Thymus (tissue), 14 donors: ENCODE measurements at places on chromosomes 1 and 21. TPM values are rescaled to one million over a fixed set of nuclear protein-coding genes. Genes with fewer than 3 reads are reported as not detected.
A peak's percentile ranks its signal among the peaks of the same experiment; 100 is the strongest.

DNA sequence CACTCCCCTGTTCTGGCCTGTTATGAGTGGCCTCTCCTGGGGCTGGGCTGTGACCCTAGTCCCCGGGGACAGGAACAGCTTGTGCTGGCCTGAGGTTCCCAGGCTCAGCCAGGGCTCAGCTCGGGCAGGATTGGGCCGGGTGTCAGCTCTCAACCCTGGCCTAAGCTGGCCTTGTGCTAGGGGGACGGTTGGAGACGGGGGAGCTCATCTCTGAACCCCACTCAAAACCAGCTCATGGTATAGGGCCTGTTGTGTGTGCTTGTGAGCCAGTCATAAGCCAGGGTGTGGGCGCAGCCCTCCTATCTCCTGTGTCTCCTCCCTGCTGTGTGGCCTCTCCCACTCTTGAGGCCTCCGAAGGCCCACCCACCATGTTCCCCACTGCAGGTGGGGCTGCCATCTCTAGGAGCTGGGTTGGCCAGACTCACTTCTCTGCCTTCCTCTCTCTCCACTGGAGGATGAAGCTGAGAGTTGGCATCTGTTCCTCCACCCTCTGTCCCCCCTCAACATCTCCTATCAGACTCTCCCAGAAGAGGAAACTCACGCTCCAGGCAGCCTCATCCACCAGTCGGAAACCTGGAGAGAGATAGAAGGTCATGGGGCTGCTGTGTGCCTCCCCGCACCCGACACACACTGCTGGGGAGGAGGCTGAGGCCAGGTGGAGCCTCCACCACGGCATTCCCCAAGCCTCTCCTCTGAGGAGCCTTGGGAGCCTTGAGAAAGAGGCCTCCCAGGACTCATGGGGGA, 1.4 kb downstream of the PEAR1 start:
- peaks cover 20% of the 10 kb centered on the region for H3K4me1 ChIP-seq
- no peak overlapping the region for H3K27ac ChIP-seq
- H3K4me3 ChIP-seq = no peak overlapping the region
- H3K27me3 ChIP-seq = peaks cover 92% of the 10 kb centered on the region

- no peak for DNase-seq
- no peak overlapping the region for H3K4me3 ChIP-seq
- H3K4me1 ChIP-seq = peaks cover 40% of the 10 kb centered on the region
- no peaks in the 10 kb centered on the region for H3K36me3 ChIP-seq
- H3K27ac ChIP-seq = no peak overlapping the region
Observed at GRCh38 chr1:53559854-53560580, 100.8 kb downstream of the DMRTB1 start.

GRCh38 chr1:238399558-238399957, 508.8 kb upstream of the ZP4 start:
- H3K36me3 ChIP-seq = no peaks in the 10 kb centered on the region
- no peak for DNase-seq
- no peaks in the 10 kb centered on the region for H3K27me3 ChIP-seq
- no peak overlapping the region for H3K4me3 ChIP-seq

DNA sequence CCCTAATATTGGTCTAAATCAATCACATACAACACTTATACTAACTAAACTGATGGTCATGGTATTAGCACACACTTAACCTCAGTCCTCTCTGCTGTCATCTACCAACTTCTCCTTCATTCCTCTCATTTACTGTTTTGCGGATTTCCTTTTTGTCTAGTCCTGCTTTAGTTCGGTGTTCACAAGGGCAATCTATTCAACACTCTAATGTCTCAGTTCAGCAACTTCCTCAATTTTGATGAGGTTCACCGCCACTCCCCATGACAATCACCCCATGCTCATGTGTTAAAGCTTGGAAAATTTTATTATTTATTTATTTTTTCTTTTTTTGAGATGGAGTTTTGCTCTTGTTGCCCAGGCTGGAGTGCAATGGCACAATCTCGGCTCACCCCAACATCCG, 301.1 kb downstream of the PTPRC start:
- DNase-seq = no peak
- no peaks in the 10 kb centered on the region for H3K36me3 ChIP-seq
- H3K4me1 ChIP-seq = peaks cover 7% of the 10 kb centered on the region
- no peak overlapping the region for H3K27ac ChIP-seq

GJA8 gene
- not detected for total RNA-seq

- H3K27ac ChIP-seq = no peak overlapping the region
- H3K4me1 ChIP-seq = no peaks in the 10 kb centered on the region
- H3K4me3 ChIP-seq = no peak overlapping the region
- no peak for DNase-seq
- H3K27me3 ChIP-seq = no peaks in the 10 kb centered on the region
Observed at GRCh38 chr1:210917560-210918169, 216.3 kb downstream of the KCNH1 start.

MARK1 gene
- 1.9 TPM for total RNA-seq

DNA sequence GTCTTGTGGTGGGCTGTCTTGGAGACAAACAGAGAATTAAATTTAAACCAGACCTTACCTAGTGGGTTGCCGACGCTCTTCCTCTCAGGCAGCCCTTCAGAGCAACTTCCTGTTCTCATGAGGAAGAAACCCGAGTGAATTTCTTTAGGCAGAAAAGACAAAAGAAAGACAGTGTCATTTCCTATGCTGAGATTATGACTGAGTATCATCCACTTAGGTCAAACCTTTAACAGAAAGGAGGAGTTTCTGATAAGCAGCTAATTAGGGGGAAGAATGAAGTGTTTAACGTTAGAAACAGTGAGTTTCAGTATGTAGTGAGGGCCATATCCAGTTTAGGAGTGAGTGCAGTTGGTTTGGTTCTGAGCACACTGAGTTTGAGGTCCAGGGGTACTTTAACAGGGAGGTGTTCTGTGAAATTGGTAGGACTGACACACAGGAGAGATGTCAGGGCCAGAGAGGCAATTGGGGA, 38.7 kb downstream of the FASLG start:
- H3K4me1 ChIP-seq = peaks cover 23% of the 10 kb centered on the region
- H3K36me3 ChIP-seq = no peaks in the 10 kb centered on the region
- H3K27ac ChIP-seq = no peak overlapping the region
- no peak for DNase-seq

DDR2 gene
- total RNA-seq = 2.4 TPM

- DNase-seq = no peak
- no peaks in the 10 kb centered on the region for H3K36me3 ChIP-seq
- no peaks in the 10 kb centered on the region for H3K27me3 ChIP-seq
- H3K4me3 ChIP-seq = no peak overlapping the region
Observed at GRCh38 chr1:157399984-157400382, 152.3 kb downstream of the FCRL5 start.

DNA sequence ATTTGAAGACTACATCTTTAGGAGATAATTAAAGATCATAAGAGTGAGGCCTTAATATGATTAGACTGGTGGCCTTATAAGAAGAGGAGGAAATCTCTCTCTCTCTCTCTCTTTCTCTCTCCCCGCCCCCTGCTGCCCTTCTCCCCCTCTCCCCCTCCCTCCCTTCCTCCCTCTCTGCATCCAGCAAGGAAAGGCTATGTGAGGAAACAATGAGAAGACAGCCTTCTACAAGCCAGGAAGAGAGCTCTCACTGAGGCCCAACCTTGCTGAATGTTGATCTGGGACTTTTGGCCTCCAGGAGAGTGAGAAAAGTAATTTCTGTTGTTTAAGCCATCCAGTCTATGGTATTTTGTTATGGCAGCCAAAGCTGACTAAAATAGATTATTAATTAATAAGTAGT, 21.6 kb downstream of the FOXD3 start:
- no peaks in the 10 kb centered on the region for H3K4me1 ChIP-seq
- DNase-seq = no peak
- no peaks in the 10 kb centered on the region for H3K27me3 ChIP-seq
- no peak overlapping the region for H3K27ac ChIP-seq
- H3K36me3 ChIP-seq = no peaks in the 10 kb centered on the region
- H3K4me3 ChIP-seq = no peak overlapping the region

DNA sequence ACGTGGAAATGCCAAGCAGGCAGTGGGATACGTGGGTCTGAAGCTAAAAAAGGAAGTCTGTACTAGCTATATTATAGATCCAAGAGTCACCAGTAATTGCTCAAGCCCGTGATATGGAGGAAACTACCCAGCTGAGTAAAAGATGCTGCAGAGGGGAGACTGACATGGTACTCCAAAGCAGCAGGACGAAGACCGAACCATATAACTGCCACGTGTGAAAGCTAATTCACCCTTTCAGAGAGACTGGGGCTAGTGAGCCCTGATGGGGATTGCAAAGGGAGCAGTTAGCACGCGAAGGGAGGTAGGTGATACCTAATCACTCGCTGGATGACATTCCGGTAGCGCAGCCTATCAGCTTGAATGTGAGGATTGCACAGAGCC, 316 bp downstream of the AP4B1 start:
- no peaks in the 10 kb centered on the region for H3K27me3 ChIP-seq
- no peak for DNase-seq
- H3K36me3 ChIP-seq = peaks cover 42% of the 10 kb centered on the region
- peaks cover 18% of the 10 kb centered on the region for H3K4me1 ChIP-seq
- peak overlapping the region; percentile 83 for H3K4me3 ChIP-seq

GRCh38 chr21:21907271-21907670, 909.1 kb downstream of the NCAM2 start:
- no peak for DNase-seq
- H3K4me3 ChIP-seq = no peak overlapping the region
- no peak overlapping the region for H3K27ac ChIP-seq

DNA sequence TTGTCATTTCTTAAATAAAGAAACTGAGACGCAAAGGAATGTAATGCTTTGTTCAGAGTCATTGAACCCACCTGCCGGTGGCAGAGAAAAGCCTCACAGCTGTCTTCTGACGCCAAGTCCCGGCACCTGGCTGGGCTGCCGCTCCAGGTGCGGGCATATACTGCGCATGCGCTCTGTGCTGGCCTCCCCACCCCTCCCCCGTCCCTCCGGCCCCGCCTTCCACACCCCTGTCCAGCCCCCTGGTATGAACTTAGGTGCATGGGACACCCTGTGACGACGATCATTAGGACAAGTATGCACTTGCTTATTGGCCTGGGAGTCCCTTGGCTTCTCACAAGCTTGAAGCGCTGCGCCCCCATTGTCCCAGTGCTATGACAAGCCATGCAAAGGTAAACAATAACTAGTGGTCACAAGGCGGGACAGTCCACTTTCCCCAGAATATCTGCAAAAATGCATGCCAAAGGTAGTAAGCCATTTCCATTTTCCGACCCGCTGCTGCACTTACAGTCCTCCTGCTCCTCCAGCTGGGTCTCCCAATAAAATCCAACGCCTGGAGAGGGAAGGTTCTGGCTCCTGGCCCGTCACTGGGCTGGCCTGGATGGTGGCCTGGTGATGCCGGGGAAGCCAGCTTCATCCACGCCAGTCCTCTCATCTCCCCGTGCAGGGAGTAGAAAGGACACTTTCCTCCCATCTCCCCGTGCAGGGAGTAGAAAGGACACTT, 100.4 kb downstream of the PSMG1 start:
- no peak overlapping the region for H3K4me3 ChIP-seq
- DNase-seq = peak; percentile 7
- peak overlapping the region; percentile 79 for H3K27ac ChIP-seq
- no peaks in the 10 kb centered on the region for H3K27me3 ChIP-seq
- H3K4me1 ChIP-seq = no peaks in the 10 kb centered on the region

SWT1 gene
- total RNA-seq = 8.3 TPM

EXO1 gene
- total RNA-seq = 19.6 TPM

- no peaks in the 10 kb centered on the region for H3K4me1 ChIP-seq
- H3K36me3 ChIP-seq = no peaks in the 10 kb centered on the region
- H3K27me3 ChIP-seq = no peaks in the 10 kb centered on the region
- no peak for DNase-seq
- no peak overlapping the region for H3K4me3 ChIP-seq
Observed at GRCh38 chr1:3978196-3978989, 78.3 kb upstream of the C1orf174 start.

GRCh38 chr1:236345728-236346127, 48.4 kb upstream of the EDARADD start:
- no peaks in the 10 kb centered on the region for H3K36me3 ChIP-seq
- H3K4me1 ChIP-seq = no peaks in the 10 kb centered on the region
- H3K27ac ChIP-seq = no peak overlapping the region
- DNase-seq = no peak

TCP10L gene
- 1.0 TPM for total RNA-seq

AGT gene
- total RNA-seq = 2.3 TPM

SPOCD1 gene
- 2.5 TPM for total RNA-seq

GRCh38 chr1:63248216-63248615, 74.2 kb upstream of the FOXD3 start:
- H3K27me3 ChIP-seq = no peaks in the 10 kb centered on the region
- no peaks in the 10 kb centered on the region for H3K4me1 ChIP-seq
- no peak overlapping the region for H3K4me3 ChIP-seq
- DNase-seq = no peak
- H3K27ac ChIP-seq = no peak overlapping the region

- no peaks in the 10 kb centered on the region for H3K4me1 ChIP-seq
- H3K27me3 ChIP-seq = no peaks in the 10 kb centered on the region
- no peak overlapping the region for H3K4me3 ChIP-seq
- H3K36me3 ChIP-seq = no peaks in the 10 kb centered on the region
- no peak for DNase-seq
Observed at GRCh38 chr1:247797518-247797917, 26.4 kb downstream of the OR14A16 start.

UCK2 gene
- total RNA-seq = 32.6 TPM

GRCh38 chr1:19495799-19496526, 10.6 kb upstream of the CAPZB start:
- no peaks in the 10 kb centered on the region for H3K36me3 ChIP-seq
- no peak overlapping the region for H3K4me3 ChIP-seq
- H3K27me3 ChIP-seq = no peaks in the 10 kb centered on the region
- no peak for DNase-seq
- H3K4me1 ChIP-seq = no peaks in the 10 kb centered on the region

ZMYND12 gene
- 1.4 TPM for total RNA-seq

TFF3 gene
- 5.1 TPM for total RNA-seq

PLA2G2C gene
- 0.19 TPM for total RNA-seq

- no peaks in the 10 kb centered on the region for H3K4me1 ChIP-seq
- no peak overlapping the region for H3K27ac ChIP-seq
- H3K36me3 ChIP-seq = no peaks in the 10 kb centered on the region
- no peak overlapping the region for H3K4me3 ChIP-seq
Observed at GRCh38 chr21:20721151-20721550, 277.1 kb upstream of the NCAM2 start.

DNA sequence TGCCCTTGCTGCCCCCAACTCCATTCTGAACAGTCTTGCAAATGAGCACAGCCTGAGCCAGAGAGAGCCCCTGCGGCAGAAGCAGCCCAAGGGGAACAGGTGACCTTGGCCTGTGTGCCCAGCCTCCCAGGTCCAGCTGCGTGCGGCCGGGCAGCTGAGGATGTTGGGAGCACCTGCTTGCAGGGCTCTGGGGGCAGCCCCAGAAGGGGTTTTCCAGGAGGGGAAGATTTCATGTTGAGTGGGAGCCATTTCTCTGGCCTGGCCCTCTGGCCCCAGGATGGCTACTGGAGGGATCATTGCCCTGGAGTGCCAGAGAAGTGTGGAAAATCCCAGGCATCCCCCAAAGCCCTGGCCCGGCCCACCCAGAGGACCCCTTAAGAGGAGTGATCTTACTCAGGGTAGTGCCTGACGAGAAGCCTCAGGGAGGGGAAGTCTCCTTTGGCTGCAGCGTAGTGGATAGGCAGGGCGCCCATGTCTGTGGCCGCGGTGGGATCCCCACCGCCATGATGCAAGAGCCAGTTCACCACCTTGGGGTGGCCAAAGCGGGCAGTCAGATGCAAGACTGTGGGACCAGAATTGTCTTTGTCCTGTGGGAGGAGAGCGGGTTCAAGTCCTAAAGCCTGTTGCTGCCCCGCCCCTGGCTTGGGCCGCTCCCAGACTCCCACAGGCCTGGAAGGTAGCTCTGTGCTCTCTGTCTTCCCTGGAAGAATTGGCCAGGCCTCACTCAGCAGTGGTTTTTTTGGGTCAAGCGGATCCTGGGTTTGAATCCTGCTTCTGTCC, 20.6 kb upstream of the RNU1-4 start:
- no peak for DNase-seq
- H3K4me1 ChIP-seq = no peaks in the 10 kb centered on the region
- no peak overlapping the region for H3K27ac ChIP-seq
- no peaks in the 10 kb centered on the region for H3K36me3 ChIP-seq
- H3K27me3 ChIP-seq = peaks cover 43% of the 10 kb centered on the region

NTNG1 gene
- 5.1 TPM for total RNA-seq

ILDR2 gene
- total RNA-seq = 0.90 TPM

CRYAA gene
- not detected for total RNA-seq
